Stromal cell of bone marrow (primary cell): ENCODE measurements at places on chromosomes 6 and 20.
A peak's percentile ranks its signal among the peaks of the same experiment; 100 is the strongest.

GRCh38 chr6:164531736-164532135 lies 777.7 kb downstream of the C6orf118 start:
- DNase-seq: no peak

DNA sequence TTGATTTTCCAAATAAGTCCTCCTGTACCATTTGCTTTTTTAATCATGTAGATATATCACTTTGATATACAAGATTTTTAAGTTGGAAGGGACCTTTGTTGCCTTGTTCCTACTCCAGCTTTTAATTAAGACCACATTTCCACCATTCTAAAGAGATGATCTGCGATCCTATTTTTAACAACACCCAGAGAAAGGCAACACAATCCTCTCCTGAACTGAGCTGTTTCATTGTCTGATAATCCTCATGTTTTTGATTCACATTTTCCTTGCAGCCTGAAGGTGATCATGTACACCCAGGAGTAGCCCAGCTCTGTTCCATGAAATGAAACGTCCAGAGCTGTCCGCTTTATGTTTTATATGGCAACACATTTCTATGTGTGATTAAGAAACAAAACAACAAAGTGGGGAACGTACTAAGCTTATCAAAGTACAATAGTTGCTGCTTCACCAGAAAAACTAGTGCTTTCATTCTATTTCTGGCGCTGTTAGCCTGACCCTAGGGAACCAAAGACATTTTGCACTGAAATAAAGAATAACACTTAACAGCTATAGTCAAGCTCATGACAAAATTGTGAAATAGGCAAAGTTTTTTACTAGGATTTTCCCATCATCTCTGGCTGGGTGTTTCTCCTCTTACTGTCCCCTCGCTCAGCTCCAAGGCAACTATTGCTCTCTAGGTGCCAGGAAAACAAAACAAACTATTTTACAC lies 22.6 kb upstream of the TRAF3IP2 start:
- peak; percentile 73 for DNase-seq

- no peak for DNase-seq
Measured at GRCh38 chr20:3729811-3730540, 2.5 kb upstream of the HSPA12B start.

DNA sequence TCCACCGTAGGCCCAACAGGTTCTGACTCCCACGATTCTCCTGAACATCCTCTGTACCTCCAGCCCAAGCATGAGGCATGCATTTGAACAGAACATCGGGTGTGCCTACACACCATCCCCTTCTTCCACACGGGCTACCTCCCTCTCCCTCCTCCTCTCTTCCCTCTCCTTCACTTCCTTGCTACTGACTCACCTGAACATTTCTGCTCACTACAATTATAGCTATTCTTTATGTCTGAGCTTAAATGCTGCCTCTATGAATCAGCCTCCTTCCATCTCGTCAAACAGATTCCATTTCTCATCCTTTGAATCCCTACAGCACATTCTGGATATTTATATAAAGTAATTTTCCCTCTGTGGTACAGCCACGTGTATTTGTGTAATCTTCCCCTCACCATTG lies 71.4 kb upstream of the MYLIP start:
- no peak for DNase-seq

GRCh38 chr6:20606831-20607230 lies 72.6 kb downstream of the CDKAL1 start:
- no peak for DNase-seq

DNA sequence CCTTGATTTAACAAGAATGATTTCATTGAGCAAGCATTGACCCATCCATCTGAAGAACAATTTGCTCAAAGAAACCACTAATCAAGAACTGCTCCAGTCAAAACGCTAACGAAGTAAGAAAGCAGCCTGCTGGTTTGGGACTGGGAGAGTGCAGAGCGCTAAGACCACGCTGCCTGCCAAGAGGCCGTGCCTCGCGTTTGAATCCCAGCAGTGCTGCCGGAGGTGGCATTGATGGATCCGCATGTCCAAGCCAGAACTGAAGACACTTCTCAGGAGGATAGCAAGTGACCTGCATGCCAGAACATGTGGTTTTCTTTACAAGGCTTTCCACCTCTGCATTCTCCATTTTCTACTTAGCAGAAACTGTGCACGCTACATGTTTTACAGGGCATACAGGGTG lies 105.2 kb upstream of the FOXC1 start:
- no peak for DNase-seq

DNA sequence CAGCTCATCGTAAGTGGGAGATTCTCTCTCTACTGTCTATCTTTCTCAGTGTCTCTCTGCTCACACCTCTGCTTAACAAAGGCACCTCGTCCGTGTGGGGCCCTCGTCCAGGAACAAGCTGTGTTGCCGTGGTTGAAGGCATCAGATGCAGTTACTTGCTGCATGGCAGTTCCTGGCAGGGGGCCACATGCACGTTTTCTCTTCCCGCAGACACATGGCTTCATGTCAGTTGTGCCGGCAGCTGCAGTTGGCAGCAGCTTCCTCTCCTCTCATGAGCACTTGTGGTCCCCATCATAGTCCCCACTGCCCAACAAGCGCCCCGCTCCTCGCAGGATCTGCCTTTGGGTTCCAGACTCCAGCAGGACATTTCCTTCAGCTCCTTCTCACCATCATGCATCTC lies 7.1 kb upstream of the AFDN start:
- no peak for DNase-seq

- no peak for DNase-seq
Measured at GRCh38 chr6:14425805-14426204, 308.2 kb downstream of the CD83 start.

- peak; percentile 8 for DNase-seq
Measured at GRCh38 chr6:73032586-73032985, 192.7 kb downstream of the KHDC1L start.

DNA sequence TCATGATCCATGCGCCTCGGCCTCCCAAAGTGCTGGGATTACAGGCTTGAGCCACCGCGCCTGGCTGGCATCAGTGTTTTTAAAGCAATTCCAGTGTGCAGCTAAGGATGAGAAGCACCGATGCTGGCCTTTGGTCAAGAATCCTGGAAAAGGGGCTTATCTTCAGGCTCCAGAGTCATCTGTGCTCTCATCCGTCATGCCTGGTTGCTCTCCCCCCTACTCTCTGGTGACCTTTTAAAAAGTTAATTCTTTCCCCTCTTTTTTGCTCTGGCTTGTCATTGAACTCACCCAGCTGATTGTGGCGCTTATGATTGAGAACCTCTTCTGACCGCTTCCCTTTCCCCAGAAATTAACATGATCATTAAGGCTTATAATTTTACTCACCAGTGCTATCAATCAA lies 28.7 kb downstream of the NR2E1 start:
- no peak for DNase-seq

DNA sequence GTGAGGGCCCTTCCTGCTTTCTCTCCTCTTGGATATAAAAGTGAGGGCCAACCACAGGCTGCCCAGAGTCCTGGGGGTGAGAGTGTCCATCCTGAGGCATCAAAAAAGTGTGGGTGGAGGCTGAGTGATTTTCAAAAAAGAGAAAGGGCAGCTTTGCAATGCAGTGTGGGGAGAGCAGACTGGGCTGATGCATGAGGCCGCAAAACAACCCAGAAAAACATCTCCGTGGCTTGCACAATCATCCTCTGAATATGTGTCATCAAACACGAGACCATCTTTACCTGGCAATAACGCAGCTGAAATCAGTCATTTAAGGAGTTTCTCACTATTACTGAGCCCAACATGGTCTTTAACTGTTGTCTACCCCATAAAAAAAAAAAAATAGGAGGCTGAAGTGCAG lies 191.2 kb upstream of the SOX4 start:
- DNase-seq: peak; percentile 86

DNA sequence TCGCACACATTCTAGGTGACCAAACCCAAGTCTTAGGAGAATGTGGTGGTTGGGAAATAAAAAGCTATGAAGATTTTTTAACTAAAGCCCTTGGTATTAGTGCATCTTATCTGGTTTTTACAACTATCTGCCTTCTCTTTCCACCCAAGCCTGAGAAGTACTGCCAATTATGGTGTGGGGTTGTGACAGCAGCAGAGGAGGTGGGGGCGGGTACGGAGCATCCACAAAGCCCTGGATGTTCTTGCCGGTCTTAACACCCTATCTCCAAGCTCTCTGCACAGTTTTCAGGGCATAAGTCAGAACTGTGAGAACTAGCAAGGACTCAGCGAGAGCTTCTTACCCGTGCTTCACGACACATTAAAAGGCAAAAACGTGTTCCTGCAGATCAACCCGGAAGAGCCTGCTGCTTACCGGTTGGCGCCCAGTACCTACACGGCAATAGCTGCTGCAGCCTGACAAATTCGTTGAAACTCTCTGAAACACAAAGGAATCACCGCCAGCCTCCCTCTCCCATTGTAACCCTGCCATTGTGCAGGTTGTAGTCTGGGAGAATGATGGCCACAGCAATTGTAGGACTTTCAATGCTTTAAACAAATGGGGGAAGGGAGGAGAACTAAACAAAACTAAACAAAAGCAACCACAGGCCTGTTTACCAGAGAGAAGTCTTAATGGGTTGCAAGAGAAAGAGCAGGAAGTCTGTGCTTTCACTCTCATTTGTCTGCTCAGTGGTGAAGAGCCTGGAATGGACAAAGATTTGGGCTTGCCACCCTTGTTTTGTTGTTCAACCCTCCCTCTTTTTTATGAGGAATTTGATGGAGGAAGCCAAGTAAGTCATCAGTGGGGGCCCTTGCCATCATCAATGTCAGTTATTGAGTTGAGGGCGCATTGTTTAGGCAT lies 461.0 kb upstream of the JARID2 start:
- no peak for DNase-seq

- DNase-seq: no peak
Measured at GRCh38 chr20:48211238-48211637, 426.0 kb upstream of the SULF2 start.
